ENCODE measurements at places on chromosomes 11 and 22.

DNA sequence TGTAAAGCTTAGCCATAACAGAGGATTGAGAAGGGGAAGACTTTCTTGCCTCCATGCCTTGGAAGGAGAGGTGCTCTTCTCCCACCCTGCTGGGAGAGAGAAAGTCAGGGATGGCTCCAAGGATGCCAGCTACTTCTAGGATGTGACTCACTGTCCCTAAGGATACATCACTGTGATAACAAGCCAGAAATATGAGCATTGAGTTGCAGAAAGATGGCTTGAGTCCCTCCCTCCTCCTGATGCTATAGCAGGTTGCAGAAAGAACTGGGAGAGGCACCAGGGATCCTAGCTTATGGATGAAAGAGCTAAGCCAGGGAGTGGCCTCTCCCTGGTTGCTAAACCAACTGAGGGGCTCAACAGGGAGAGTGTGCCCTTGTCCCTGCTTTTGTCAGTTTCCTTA, 27.8 kb upstream of the FJX1 start:
- DNase-seq = no peak

DNA sequence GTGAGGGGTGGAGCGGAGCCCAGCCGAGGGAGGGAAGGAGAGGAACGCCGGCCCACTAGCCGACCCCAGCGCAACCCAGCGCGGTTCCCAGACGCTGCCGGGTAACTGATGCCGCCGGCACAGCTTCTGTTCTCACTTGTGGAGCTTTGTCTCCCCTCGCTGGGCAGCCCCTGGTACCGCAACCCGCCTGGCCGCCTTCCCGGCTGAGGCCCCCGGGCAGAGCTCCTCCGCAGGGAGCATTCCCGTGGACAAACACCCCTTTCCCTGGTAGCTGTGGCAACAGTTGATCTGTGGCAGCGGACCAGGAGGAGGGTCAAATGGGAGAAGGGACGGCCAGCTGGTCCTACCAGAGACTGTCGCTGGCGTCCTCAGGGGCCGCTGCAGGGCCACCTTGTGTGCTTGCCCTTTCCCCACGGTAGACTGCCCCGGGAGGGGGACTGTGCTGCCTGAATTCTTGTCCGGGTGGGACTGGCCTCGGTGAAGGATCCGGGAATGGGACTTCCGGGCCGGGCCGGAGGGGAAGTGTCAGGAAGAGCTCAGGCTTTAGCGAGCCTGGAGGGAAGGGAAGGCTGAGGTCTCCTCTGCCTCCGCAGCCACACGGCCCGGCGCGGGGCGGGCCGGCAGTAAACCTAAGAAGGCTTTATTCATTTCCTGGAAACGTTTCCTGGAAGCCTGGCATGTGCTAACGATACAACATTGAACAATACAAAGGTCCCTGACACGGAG, 468.0 kb downstream of the OPCML start:
- DNase-seq = no peak

GRCh38 chr11:36402568-36403170, 106.6 kb downstream of the PRR5L start:
- no peak for DNase-seq

DNA sequence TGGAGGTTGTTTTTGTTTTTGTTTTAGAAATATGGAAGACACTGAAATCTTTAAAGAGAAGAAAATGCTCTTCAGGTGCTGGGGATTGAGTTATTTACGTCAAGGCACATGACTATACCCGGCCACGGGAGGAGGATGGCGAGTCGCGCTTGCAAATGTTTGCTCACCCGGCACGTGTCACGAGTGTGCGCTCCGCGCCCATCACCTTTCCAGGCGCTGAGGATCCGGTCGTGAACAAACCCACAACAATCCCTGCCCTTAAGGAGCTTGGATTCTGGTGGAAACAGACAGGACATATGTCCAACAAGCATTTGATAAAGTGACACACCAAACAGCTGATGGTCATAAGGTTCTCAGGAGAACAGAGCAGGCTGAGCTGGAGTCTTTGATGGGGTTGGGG, 715.5 kb downstream of the BRD1 start:
- no peak for DNase-seq

GRCh38 chr11:67095214-67095507, 23.9 kb upstream of the KDM2A start:
- DNase-seq = no peak

DNA sequence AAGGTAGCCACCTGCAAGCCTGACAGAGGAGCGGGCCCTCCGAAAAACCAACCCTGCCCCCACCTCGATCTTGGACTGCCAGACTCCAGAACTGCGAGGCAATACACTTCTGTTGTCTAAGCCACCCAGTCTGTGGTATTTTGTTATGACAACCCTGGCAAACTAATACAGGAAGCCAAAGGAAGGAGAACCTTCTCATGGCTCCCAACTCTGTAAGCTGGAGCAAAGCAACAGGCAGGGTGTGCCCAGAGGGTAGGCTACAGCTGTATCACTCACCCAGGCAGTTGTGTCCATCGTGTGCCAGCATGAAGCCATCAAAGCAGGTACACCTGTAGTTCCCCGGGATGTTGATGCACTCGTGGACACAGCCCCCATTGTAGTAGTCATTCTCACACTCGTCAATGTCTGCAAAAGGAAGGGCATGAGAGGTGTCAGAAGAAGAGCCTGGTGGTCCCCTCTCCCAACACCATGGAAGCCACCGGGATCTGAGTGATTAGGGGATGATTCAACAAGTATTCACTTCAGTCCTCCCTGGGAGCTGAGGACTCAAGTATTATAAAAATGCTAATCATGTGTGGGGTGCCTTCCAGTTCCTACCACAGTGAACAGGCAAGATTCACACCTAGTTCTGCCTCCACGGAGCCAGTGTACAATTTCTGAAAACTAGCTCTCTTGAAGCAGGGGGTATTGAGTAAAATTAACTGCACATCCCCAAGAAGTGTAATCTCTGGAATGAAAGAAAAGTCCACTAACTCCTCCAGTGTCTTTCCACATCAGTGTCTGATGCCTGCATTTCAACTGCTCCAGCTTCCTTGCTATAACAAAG, 23.3 kb downstream of the SCUBE1 start:
- no peak for DNase-seq

DNA sequence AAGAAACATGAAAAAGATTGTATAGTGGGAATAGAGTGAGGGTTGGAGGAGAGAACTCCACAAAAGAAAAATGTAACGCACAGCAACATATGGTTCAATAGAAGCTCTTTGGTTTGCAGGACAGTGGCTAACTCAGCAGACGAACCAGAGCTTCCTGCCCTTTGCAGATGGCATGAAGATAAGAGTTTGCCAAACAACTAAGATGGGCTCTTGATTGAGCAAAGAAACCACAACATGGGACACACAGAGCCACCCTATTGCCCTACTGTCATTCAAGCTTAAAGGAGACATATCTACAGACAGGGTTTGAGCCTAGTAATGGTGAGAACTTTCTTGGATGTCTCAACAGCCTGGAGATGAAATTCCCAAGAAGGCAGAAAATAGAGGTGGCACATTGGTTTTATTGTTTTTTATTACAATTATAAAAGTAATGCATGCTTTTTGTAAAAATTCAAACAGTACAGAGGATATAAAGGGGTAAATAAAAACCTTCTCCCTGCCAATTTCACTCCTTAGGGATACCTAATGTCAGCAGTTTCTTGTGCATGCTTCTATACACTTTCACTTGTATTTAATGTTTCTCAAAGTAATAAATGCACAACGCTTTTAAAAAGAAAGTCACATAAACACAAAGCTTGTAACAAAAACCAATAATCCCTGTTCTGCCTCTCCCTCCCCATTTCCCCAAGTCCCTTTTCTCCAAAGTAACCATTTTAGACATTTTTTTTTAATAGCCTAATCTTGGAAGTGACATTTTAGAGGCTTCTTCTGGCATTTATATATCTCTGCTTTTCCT, 63.7 kb downstream of the COPB1 start:
- no peak for DNase-seq

- no peak for DNase-seq
Observed at GRCh38 chr11:45412051-45412471, 125.9 kb upstream of the SYT13 start.

DNA sequence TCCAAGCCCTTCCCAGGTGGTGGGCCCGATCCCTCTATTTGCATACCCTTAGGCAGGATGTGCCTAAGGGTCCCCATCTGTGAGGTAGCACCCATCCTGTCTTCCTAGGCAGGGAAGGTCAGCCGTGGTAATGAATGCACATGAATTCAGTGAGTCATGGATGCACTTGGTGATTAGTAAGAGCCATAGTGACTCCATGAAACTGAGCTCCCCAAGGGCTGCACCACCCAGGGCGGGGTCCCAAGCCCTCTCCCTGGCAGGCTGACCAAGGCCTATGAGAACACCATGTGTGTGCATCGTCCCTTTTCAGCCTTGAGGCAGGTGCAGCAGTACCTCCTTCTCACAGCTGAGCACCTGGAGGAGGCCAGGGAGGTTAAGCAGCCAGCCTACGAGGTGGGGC, 15.6 kb upstream of the SUSD2 start:
- no peak for DNase-seq

GRCh38 chr11:19938169-19938856, 222.0 kb downstream of the DBX1 start:
- DNase-seq = peak; percentile 6

DNA sequence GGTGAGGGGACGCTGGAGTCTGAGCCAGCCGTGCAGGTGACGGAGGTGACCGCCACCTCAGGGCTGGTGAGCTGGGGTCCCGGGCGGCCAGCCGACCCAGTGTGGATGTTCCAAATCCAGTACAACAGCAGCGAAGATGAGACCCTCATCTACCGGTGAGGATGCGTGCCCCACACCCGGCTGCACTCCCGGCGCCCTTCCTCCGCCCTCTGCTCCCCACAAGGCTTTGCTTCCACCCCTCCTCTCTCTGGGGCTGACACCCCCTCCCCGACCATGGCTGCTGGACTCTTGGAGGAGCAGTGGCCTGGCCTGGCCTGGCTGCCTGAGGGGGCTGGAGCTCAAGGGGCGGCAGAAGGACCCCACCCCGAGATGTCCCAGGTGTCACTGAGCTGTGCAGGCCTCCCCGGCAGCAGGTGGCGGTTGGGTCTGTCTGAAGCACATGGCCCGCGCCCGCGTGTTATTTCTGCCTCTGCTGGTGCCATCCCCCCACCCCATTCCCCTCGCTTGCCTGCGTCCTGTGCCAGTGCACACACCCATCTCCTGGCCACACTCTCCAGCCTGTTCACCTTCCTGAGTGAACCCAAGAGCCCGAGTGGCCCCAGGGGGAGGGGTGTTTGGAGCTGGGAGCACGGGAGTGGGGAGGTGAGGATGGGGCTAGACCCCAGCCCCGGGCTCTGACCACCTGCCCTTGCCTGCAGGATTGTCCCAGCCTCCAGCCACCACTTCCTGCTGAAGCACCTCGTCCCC, 2.2 kb downstream of the LRFN4 start:
- DNase-seq = no peak

DNA sequence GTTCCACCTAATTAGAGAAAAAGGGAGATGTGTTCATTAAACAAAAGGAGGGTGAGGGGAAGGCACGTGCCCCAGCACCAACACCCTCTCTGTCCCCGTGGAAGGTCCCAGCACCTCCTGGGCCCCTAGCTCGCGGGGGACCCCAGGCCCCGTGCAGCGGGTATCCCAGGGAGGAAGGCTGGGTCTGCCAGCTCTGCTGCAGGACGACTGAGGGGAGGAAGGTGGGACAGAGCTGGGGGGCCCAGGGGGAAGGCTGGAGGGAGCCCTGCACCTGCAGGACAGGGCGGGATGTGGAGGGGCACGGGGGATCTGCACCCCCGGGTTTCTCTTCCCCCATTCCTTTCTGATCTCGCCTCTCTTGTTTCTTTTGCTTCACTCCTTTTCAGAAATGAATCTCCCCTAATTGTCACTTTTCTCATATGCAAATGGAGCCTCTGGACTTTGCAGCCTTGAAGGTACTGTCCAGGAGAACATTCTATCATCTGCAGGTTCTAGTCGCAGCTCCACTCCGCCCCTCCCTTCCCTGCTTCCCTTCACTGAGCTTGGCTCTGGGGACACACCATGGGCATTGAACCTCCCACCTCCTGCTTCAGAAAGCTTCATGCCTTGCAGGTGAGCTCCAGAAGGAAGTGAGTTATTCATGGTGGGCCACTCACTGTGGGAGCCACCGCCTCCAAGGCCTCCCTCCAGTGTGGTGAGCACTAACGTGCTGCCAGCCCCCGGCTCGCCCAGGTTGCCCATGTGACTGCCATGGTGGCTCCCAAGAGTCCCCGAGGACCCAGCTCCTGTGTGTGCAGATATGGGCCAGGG, 111.0 kb downstream of the ST3GAL4 start:
- no peak for DNase-seq

Measured in naive B cell (primary cell).